Fibroblast of pulmonary artery (primary cell): ENCODE measurements at places on chromosomes 1 and 21.
A peak's percentile ranks its signal among the peaks of the same experiment; 100 is the strongest.

DNA sequence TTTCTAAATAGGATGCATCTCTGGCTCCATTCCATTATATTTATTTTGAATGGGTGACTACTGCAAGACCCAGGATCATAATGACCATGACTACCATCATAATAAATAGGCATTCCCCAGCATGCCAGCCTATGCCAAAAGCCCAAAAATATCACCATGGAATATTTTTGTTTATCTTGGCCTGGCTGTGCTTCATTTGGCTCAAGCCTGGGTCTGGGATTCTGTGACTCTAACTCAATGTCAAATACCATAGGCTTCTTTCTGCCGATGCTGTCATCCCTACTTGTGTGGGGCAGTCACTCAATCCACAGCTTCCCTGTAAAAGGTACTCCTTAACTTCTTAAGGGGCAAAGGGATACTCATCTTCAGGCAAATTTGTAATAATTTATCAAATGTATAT, 66.6 kb downstream of the DIRAS3 start:
- DNase-seq, result no peak

DNA sequence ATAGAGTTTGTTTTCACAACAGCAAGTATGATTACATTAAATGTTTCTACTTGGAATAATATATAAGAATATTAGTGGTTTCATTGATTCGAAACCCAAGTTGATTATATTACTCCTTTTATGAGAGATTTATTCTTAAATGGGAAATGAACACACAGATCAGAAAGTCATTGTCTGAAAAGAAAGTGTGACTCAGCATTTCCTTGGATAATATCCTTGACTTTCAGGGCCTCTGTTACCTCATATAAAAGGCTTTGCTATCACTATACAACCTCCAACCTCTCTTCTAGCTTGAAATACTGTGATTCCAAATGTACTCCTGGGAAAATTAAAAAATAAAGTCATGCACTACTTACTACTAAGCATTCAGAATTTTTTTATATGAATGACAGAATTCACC, 295.3 kb upstream of the LYPLAL1 start:
- DNase-seq, result peak; percentile 79

GRCh38 chr1:205743977-205744376, 6.0 kb downstream of the NUCKS1 start:
- DNase-seq, result no peak

DNA sequence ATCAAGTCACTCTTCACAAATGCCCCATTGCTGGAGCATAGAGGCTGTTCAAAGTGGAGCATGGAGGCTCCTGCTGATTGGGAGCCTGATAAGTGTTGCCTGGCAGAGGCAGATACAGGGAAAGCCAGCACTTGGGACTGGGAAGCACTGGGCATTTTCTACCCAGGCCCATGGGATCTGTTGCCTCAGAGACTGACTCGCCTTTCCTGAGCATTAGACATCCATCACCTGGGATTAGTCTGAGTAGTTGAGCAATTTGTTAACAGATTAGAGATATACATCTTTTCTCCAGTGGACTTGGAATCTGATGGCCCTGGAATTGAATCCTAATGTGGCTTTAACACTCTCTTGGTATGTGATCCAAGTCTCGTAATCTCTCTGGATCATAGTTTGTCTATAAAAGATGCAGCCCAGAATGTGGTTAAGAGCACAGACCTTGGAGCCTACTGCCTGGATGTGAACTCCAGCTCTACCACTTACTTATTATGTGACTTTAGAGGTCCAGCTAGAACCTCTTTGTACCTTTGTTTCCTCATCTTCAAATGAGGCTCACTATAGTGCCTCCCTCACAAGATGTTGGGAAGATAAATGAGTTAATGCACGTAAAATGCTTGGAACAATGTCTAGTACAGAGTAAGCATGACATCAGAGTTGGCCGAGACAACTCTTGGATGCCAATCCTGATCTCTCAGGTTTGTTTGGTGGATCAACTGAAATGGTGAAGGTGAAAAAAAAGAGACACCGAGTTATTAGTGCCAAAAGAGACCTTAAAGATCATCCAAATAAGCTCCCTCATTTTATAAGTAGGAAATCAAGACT, 38.3 kb upstream of the NRDC start:
- peak; percentile 27 for DNase-seq

GRCh38 chr21:26943921-26944320, 23.0 kb downstream of the ADAMTS5 start:
- no peak for DNase-seq

- no peak for DNase-seq
These were observed 347.4 kb downstream of the PDE4B start for GRCh38 chr1:66140072-66140471.

GRCh38 chr1:12709091-12709491, 6.8 kb upstream of the AADACL3 start:
- DNase-seq, result no peak

DNA sequence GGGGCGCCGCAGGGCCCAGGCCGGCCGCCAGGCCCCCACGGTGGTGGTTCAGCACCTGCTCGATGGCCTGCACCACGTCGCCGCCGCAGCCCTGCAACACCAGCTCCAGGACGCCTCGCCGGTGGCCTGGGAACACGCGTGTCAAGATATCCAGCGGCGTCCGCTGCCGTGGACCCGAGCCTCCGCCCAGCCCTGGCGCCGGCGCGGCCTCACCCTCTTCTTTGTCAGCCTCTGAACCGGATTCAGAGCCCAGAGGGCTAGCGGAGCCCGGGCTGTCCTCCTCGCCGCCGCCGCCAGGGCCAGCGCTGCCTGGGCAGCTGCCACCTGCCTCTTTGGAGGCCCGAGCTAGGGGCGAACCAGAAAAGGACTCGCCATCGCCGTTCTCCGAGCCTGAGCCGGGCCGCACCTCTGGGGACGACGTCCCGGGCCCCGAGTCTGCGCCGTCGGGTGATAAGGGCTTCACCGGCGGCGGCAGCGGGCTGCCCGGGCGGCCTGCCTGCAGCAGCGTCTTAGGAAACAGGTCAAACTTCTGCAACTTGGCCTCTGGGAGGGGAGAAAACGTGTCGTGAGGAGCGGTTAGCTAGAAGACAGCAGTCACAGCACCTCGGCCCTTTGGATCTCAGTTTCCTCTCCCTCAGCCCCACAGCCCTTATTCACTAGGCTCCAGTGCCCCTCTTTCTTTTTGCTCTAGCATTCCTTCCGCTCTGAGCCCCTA, 3.9 kb downstream of the DMRTA2 start:
- no peak for DNase-seq
